NCI-H524 treated with DMSO at 0.1 percent for 48 hours (cell line): ENCODE measurements at places on chromosomes 13 and 19.

DNA sequence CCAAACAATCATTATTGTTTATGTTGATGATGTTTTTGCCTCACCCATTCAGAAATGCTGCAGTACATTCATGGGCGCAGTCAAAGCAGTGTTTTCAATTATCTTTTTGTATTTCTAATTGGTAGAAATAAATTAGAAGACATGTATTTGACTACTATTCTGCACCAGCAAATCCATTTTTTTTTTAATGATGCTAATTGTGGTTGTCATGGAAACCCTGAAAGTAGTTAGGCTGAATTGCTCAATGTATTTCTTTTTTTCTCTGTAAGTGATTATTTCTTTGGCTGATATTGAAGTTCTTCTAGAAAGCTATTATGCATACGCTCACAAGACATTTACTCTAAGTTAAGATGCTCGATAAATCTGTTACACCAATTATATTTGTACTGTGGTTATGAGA is 101.2 kb downstream of the RFC3 start:
- DNase-seq, result no peak

DNA sequence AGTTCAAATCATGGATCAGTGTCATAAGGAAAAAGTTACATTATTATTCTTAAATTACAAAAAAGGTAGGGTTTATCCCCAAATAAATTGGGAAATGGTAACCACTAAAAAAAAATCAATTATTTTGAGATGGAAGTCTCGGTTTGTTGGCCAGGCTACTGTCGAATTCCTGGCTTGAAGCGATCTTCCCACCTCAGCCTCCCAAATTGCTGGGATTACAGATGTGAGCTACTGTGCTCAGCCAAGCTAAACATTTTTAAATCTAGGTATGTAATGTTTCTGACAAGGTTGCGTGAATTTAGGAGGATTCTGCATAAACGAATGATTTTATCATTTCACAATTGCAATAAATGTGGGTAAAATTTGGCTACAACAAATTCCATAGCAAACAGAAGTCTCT is 2.0 kb downstream of the NAA16 start:
- no peak for DNase-seq

DNA sequence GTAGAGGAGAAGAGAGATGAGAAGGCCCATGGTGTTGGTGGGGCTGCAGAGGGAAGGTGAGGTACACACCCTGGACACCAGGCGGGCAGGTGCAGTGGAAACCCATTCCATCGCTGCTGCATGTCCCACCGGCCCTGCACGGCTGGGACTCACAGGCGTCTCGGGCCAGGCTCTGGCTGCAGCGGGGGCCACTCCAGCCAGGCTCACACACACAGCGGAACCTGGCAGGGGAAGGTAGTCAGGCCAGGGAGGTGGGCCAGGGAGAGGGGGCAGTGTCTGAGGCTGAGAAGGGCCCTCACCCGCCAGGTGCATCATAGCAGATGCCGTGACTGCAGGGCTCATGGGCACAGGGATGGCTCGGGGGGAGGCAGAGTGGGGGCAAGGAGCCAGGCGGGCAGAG is 15.6 kb downstream of the NOTCH3 start:
- DNase-seq, result no peak

DNA sequence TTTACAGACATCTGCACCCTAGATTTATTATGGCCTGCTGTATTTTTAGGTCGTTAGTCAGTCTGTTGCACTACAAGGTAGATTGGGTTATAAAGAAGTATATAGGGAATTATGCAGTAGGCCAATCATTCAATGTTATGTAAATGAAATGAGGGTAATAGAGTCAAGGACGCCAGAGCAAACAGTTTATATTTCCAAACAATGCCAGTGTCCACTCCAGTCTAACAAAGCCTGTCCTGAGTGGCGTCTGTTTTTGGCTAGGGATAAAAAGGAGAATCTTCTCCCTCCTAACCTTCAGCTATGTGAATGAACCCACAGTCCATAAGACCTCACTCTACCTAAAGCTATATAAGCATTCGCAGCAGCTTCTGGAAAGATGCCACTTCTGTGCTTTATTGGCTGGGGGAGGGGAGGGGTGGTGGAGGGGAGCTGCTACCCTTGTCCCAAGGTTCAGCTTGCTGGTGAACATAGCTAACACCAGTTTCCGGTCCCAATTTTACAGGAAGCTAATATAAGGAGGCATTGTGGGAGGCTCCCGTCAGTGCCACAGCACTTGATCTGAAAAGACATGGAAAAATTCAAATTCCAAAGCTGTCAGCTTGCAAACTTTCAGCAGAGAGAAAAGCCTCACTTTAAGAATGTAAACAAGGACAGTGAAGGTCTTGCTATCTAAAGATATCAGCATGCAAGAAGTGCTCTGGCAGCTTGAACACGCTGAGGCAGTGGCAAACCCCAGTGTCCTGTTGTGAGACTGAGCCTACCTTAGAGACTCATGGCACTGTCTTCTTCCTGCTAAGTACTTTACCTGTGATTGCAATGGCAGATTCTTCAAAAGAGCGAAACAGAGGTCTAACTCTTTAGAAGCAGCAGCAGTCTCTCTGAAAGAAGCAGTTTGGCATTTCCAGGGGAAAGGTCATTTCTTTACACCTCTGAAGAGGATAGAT is 369.9 kb downstream of the PCDH9 start:
- no peak for DNase-seq

DNA sequence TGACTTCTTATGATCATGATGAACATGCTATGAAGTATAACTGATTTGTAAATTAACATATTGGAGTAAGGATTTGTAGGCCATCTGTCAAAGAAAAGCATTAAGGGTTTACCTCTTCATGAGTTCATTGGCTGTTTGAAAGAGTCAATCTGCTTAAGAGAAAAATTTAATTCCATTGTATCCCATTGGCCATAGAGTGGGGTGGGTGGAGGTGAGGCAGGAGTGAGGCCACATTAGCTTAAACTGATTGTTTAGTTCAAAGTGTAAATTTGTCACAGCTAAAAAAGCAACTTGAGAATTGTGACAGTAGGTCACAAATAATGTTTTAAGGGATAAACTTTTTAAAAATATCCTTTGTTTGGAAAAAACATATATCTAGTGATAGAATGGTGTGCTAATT is 11.4 kb downstream of the GPR180 start:
- DNase-seq, result peak; percentile 68

- DNase-seq, result no peak
Observed at GRCh38 chr19:51729781-51730180, 6.0 kb upstream of the HAS1 start.

- no peak for DNase-seq
Observed at GRCh38 chr19:44846455-44847143, 502 bp downstream of the NECTIN2 start.

DNA sequence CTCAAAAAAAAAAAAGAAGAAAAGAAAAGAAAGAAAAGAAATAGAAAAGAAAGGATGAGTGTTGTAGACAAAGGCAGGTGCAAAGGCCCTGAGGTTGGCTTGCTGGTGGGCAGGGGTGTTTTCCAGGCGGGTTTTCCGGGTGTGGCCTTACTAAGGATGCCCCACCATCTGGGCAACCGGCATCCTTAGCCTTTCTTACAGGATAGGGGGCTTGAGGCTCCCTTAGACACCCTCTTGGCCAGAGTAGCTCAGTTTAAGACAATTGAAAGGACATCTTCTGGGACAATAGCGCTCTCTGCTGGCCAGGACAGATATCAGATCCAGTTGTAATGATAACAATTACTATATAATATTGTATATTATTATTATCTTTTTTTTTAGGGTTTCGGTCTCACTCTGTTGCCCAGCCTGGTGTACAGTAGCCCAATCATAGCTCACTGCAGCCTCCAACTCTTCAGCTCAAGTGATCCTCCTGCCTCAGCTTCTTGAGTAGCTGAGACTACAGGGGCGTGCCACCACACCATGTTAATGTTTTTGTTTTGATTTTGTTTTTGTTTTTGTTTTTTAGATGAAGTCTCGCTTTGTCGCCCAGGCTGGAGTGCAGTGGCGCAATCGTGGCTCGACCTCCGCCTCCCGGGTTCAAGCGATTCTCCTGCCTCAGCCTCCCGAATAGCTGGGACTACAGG is 1.4 kb upstream of the QTRT1 start:
- DNase-seq, result peak; percentile 44

DNA sequence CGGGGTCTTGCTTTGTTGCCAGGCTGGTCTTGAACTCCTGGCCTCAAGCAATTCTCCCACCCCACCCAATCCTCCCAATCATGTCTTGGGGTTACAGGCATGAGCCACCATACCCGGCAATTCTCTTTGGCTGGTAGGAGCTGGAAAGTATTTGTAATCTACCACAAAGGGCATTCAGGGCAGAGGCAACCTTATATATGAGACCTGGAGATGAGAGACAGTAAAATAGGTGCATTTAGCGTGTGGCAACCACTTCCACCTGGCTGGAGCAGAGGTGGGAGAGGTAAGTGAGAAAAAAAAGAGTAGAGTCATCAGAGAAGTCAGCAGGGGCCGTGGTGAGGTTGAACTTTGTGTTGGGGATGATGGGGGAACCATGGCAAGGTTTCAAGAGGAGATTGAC is 36.8 kb downstream of the VAV1 start:
- DNase-seq, result no peak

GRCh38 chr13:50672025-50672424 is 171.5 kb downstream of the DLEU7 start:
- DNase-seq, result no peak

DNA sequence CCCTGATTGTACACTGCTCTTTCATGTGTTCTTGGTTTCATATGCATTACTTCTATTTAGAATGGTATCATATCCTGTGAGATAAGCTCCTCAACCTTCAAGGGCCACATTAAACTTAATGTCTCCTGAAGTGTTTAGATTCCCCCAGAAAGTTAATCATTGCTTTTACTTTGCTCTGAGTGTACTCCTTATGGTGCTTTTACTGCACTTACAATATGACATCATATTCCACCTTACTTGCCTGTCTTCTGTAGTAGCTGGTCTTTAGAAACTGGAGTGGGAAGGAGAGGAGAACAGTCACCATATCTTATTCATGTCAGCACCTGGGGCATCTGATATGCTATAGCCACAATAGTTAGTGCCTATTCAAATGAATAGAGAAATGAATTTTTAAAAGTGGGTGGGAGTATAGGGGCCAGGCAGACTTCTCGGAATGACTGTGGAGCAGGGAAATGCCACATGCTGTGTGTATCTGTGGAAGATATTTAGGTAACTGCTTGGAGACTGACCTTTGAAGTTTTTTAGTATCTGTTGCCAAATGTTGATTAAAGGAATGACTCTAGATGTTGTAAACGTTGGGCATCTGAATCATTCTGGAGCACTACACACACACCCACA is 40.2 kb downstream of the SLAIN1 start:
- peak; percentile 34 for DNase-seq

GRCh38 chr13:93670866-93671265 is 444.3 kb downstream of the GPC6 start:
- no peak for DNase-seq

- no peak for DNase-seq
Observed at GRCh38 chr19:7226739-7227138, 67.5 kb downstream of the INSR start.

DNA sequence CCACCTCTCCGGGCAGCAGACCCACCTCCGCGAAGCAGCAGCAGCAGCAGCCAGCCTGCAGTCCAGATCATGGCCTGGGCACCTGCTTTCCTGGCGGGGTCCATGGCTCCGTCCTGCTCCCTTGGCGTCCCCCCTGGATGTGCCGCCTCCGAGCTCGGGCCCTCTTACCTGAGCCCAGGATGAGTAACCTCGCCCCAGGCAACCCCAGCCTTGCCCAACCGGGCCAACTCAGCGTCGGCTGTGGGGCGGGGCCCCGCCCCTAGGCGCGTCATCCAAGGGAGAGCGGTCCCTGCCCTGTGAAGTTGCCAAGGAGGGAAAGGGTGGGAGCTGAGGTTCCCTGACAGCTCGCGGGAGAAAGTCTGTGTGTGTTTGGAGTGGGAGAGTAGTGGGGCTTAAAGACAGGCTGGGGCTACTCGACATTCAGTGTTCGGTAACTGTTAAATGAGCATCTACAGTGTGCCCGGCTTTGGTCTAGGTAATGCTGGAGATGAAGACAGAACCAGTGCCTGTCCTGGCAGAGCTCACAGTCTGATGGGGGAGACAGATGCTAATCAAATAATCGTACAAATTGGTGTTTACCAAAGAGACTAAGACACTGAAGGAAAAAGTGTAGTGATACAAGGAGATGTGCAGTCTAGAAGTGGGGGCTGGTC is at the start of gene LYPD3:
Gene LYPD3 (minus strand): TSS at position 141 of the 653 bp plus-strand sequence. CDS start 37 bp downstream, at position 104.
- DNase-seq, result no peak

- DNase-seq, result no peak
Observed at GRCh38 chr19:49710372-49710951, 19.5 kb downstream of the CPT1C start.

DNA sequence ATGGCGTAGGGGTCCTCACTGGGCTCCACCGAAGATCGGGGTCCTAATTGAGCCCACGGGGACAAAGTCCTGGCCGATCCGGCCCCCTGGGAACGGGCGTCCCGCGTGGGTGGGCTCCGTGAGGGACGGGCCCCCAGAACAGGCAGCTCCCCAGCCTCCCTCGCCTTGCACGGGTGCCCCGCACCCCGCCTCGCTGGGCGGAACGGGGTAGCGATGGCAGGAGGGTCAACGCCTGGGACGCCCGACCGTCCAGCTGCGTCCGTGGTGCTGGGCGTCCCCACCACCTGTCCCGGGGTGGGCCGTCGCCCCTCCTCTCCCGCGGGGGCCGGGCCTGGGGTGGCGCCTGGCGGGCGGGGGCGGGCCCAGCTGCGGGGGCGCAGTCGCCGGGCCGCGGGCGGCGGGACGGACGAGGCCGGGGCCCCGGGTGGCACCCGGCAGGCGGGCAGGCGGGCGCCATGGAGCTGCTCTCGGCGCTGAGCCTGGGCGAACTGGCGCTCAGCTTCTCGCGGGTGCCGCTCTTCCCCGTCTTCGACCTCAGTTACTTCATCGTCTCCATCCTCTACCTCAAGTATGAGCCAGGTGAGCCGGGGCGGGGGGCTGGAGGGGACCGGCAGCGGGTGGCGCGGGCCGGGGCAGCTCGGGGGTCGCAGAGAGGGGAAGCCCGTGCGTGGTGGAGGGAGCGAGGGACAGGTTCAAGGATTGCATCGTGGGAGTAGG is at the start of gene TMEM38A:
Gene TMEM38A (plus strand): TSS at position 377 of the 717 bp plus-strand sequence. CDS start 79 bp downstream, at position 456.
- no peak for DNase-seq

DNA sequence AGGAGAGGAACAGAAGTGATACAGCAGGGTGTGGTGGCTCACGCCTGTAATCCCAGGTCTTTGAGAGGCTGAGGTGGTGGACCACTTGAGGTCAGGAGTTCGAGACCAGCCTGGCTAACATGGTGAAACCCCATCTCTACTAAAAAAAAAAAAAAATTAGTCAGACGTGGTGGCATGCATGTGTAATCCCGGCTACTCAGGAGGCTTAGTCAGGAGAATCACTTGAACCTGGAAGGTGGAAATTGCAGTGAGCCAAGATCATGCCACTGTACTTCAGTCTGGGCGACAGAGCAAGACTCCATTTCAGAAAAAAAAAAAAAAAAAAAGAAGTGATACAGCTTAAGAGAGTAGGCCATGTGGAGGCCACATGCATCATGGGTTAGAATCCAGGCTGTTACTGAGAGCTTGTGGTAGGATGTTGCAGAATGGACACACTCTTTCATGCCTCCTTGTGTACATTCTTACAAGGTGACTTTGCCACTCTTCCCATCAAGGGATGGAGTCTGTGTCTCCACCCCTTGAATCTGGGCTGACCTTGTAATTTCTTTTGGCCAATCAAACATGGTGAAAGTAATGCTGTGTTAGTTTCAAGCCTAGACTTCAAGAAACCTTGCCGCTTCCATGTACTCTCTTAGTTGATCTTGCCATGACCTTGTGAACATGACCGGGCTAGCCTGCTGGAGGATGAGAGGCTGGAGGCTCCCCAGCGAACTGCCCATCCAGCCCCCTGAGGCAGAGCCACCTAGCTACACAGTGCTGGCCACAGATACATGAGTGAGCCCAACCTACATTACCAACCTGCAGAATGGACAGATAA is 12.3 kb downstream of the FAM187B start:
- DNase-seq, result no peak
